Stimulated activated CD8-positive, alpha-beta memory T cell treated with anti-CD3 and anti-CD28 coated beads, Interleukin-4, amount 100 ng/mL, for 24 hours (primary cell): ENCODE measurements at places on chromosomes 6 and 20.

GRCh38 chr6:91539456-91539855 lies 952.6 kb upstream of the MAP3K7 start:
- DNase-seq: no peak

GRCh38 chr6:150313781-150314180 lies 55.0 kb upstream of the IYD start:
- no peak for DNase-seq

GRCh38 chr20:47365023-47365764 lies 8.7 kb upstream of the ZMYND8 start:
- no peak for DNase-seq

DNA sequence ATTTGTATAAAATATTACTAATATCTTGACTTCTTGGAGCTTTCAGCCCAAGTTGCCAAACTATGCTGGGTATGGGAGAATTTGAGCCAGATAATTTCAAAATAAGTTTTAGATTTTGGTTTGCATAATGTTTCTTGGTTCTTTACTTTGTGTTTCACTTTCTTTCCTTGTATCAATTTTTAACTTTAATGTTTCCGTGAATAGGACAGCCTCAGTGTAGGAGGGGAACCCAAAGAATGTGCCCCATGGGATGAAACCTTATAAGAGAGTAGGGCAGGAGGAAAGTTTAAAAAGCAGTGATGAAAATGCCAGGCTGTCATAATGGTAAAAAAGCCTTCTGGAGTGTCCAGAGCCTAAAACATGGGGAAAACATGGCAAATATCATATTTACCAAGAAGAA lies 252.4 kb upstream of the IRAK1BP1 start:
- no peak for DNase-seq

DNA sequence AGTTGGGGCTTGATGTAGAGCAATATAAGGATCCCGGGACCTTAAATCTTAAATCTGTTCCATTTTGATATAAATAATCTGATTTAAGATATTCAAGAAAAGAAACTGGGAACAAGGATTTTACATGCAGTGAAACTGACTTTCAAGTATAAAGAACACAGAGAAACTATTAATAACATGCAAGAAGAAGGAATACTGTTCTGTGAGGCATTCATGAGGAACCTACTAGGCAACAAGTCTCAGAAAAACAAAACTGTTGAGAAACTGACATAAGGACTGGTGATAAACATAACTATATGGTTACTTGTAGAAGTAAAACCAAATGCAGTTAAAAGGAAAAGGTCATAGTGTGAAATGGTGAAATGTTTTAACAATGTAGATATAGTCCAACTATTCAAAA lies 15.8 kb downstream of the HDDC2 start:
- DNase-seq: no peak

DNA sequence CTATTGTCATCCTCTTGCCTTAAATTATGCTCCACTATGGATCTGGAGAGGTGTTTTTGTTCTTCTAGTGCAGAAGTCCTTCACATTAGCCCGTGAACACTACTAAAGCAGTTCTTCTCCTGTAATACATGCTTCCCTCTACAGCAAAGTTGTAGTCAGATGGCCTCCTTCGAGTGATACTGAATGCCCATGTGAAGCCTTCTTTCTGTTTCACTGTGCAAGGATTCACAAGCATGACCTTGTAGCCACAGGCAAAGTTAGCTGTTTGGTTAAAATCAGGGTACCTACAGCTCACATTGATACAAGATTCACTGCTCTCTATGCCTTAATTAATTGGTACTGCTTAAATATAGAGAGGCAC lies 47.6 kb downstream of the ARHGAP18 start:
- no peak for DNase-seq

GRCh38 chr6:96164802-96165201 lies 149.0 kb downstream of the FUT9 start:
- no peak for DNase-seq

DNA sequence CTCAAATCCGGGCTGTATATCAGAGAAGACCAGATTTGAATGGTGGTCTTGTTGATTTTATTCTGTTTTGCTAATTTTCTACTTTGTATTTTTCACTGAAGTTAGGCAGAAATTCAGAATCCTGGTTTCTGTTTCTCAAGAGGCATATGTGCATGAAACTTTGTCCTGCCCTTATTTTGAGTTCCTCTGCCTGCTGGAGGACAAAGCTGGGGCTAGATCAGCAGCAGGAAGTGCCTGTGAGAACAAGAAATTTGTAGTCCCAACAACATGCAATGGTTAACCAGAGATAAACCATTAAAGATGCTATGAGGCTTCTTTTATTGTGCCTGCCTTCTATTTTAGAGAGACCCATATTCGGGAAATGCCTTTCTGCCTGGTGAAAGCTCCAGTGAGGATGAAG lies 37.1 kb downstream of the BEND6 start:
- no peak for DNase-seq

GRCh38 chr20:60139663-60140446 lies 181.6 kb downstream of the CDH26 start:
- no peak for DNase-seq

DNA sequence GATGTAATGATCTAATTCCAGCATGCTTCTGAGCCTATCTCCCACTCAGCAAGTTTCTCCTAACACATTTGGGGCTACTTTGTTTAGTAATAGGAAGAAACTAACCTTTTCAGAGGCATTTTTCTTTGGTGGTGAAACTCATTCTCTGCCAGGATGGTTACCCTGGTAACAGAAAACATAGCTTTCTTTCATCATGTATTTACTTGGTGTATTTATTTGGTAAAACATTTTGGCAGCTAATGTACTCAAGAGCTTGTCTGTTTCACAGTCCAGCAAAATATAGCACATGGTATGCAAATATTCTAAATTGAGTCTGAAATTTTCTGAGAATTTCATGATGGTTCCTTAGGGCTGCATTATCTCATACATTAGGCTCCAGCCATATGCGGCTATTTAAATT lies 100.0 kb downstream of the SLC35B3 start:
- no peak for DNase-seq

DNA sequence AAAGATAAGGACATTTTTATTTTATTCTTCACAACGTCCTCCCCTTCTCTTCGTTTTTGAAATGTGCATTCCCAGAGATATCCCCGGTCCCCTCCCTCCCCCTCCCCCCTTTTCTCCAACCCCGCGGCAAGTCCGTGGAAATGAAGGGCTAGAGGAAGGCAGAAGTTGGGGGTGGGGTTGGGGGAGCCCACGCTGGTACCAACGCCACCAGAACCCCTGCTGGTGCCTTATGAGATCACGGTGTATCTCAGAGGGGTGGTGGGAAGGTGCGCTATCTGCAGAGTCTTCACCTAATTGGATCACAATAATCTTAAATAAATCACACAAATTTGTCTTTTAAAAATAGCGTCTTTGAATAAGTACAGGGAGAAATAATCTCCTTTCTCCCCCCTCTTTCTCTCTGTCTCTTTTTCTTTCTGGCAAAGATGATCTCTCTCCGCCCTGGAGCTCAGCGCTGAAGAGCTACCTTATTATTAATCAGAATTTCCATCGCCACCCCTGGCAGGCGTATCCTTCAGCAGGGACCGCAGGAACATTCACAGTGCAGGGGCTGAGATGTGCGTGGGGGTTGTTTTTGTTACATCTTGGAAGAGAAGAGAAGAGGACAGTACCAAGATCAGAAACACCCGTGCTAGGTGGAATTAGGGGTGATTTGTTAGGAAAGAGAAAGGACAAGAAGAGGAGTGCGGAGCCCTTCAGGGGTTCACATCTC lies 915 bp downstream of the CLVS2 start:
- DNase-seq: no peak

DNA sequence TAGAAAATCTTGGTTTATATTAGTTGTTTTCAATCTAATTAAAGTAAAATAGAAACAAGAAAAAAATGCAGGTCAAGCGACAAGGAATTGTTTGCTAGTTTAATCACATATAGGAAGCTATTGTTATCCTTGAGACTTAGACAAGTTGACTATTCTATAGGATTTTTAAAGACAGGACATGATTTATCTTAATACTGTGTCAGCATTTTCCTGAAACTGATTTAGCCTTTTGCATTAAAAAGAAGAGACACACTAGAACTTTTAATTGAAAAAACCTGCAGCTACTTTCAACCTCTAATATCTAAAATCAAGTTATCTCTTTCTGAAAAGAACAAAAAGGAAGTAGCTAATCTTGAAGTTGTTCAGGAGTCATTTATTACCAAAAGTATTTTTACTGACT lies 246.2 kb downstream of the PHF3 start:
- DNase-seq: no peak

DNA sequence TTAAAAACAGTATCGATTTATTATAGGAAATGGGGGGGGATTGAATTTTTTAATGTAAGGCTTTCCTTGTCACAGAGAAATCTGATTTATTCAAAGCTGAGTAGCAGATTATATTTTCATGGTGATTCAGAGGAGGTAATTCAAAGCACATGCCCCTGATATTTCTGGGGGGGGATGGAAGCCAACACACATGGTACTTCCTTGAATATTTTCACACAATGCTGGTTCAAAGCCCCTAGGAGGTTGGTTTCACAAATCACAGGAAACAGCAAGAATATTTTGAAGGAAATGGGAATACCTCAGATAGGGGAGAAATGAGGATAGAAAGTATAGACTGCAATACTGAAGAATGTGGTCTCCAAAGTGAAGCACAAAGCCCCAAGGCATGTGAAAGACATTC lies 98.8 kb downstream of the RTN4IP1 start:
- DNase-seq: no peak

GRCh38 chr6:132359886-132360285 lies 41.4 kb downstream of the MOXD1 start:
- DNase-seq: no peak

GRCh38 chr6:150878347-150879213 lies 13.1 kb downstream of the MTHFD1L start:
- no peak for DNase-seq

DNA sequence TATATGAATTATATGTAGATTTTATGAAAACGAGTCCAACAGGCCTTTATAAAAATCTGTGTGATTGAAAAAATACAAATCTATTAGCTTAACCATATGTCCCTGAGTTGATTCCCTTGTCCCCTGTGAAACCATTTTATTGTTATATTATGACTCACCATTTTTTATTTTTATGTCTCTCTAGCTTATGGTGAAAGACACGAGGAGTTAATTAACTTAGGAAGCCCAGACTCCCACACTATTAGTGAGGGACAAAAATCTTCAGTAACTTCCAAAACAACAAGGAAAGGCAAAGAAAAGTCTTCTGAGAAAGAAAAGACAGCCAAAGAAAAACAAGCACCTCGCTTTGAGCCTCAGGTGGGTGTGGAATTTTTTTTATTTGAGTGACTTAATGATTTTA lies 183.1 kb downstream of the ADGB start:
- DNase-seq: no peak

DNA sequence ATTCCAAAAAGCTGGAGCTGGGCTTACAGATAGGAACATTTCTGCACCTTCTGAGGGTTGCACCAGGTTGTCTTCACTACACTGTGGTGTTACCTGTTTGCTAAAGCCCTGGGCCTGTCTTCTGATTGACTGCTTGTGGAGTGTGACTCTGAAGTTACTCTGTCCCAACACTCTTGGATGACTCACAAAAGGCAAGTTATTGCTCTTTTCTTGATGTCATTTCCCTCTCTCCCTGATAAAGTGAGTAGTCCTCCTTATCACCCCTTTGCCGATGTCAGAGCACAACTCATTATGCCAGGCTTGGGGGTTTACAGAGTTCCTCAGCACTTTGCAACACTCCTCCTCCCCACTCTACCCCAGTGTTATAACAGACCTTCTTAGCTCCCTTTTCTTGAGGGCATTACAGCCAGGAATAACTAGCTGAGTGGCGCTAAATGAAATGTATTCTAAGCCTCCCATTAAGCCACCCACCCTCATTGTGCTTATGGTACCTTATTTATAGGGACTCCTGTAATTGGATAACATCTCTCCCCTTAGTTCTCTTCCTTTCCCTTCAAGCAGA lies 36.1 kb upstream of the NKX2-4 start:
- DNase-seq: no peak

DNA sequence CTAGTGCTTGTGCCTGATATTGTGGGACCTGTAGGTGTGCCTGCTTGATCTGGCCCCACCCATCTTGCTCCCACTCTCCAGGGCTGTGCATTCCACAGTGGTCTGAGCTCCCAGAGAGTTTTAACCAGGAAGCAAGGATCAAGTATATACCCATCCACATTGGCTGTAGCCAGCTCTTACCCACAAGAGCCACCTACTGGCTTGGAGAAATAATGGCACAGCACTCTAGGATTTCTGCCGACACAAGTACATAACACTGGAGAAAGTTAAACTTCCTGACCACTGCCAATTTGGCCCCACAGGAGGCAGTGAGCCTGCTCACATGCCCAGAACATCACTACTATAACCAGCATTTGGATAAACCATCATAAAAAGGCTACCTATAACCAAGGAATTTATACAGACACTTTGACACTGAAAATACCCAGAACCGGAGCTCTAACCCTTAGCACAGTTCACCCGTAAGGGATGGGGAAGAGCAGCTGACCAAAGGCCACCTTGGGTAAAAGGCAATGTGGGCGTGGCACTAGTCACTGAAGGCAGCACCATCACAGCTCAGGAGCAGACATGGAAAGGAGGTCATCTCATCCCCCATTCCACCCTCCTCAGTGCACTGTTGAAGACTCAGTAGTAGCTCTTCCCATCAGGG lies 440.4 kb downstream of the BTBD3 start:
- no peak for DNase-seq

GRCh38 chr20:51456511-51457509 lies 85.7 kb downstream of the NFATC2 start:
- DNase-seq: no peak

DNA sequence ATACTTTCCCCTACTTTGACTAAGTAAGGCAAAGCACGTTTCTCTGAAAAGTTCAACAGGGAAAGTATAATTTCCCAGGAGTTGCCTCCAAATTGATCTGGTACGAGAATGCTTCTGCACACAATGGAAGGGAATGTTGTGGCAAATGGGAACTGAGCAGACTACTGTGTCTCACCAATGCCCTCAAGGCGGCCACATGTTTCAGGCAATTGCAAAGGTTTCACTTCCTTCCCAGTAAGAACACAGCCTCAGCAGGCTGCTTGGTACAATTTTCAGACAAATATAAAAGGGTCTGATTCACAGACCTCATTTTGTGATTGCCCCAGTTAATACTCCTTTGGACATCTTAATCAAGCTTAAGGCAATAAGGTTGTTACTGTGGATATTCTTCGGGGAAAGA lies 71.2 kb downstream of the KIAA0319 start:
- DNase-seq: no peak

GRCh38 chr6:44001318-44002066 lies 125.8 kb downstream of the MRPL14 start:
- DNase-seq: no peak

DNA sequence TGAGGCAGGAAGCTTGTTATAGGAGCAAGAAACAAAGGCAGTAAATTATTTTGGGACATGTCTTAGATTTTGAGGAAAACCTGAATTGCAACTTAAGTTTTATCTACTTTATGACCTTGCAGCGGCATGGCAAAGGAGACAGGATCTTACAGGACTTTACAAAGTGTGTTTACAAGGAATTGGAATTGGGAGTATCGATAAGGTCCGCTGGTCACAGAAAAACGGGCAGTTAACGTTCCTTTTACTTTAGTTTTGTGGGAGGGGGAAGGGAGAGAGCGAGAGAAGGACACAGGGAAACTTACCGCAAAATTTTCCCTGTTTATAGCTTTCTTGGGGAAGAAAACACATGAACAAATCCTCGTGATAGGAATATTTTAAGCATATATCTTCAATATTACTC lies 1607.2 kb downstream of the GRIK2 start:
- no peak for DNase-seq
